ENCODE measurements at places on chromosomes 12 and 14.

DNA sequence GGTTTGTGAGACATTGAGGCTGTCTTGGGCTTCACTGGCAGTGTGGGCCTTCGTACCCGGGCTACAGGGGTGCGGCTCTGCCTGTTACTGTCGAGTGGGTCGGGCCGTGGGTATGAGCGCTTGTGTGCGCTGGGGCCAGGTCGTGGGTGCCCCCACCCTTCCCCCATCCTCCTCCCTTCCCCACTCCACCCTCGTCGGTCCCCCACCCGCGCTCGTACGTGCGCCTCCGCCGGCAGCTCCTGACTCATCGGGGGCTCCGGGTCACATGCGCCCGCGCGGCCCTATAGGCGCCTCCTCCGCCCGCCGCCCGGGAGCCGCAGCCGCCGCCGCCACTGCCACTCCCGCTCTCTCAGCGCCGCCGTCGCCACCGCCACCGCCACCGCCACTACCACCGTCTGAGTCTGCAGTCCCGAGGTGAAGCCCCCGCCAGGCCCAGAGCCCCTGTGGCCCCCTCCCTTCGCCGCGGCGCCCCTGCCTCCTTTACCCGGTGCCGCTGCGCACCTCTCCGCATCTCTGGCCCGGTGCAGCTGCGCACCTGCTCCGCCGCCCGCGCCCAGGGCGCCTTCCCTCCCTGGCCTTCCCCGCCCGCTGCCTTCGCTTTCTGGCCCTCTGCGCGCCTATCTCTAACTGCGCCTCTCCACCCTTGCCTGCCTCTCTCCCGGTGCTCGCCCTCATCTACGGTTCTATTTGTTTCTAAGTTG is at the start of gene ENO2:
TSS of gene ENO2 (plus strand) at position 335 of the 701 bp plus-strand sequence. CDS start 1,253 bp downstream, outside the sequence.
- peak; percentile 87 for DNase-seq

DNA sequence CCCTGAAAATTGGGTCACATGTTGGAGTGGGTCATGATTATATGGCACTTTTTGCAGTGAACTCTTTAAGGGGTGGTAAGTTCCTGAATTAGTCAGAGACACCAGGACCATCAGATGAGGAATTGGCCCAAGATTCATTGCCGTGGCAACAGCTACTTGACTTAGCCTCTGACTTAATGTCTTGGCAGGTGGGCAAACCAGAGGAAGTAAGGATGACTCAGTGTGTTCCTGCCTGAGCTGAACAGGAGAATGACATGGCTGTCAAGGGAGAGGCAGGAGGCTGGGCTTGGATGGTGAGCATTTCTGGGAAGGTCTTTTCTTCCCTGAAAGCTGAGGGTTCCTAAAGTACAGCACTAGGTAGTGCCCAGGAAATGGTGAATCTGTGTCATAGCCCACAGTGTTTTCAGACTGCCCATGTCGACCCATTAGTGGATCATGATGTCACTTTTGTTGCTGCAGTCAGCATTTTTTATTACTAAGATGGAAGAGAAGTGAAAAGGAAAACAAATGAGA is 170.1 kb upstream of the PWP1 start:
- DNase-seq = no peak

- no peak for DNase-seq
These were observed 15.3 kb downstream of the PPP1R13B start for GRCh38 chr14:103832046-103832445.

DNA sequence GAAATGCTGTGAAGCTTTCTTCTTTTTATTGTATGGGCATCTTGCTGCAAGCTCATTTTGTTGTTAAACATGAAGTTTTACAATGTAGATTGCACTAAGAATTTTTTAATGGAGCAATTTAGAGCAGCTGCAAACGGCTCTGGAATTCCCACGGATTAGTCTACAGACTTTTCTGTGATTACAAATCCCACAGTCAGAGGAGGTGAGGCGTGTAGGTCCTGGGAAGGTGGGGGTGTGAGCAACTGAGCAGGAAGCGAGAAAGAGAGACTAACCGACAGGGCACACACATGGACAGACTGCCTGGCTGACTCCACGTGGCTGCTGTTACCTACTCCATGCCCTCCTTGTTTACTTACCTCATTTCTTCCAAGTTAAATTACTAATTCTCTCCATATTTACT is 348.5 kb downstream of the NPAS3 start:
- no peak for DNase-seq

GRCh38 chr12:91074851-91075250 is 17.0 kb upstream of the KERA start:
- DNase-seq = no peak

- no peak for DNase-seq
These were observed 60.6 kb upstream of the ANO4 start for GRCh38 chr12:100733817-100734593.

DNA sequence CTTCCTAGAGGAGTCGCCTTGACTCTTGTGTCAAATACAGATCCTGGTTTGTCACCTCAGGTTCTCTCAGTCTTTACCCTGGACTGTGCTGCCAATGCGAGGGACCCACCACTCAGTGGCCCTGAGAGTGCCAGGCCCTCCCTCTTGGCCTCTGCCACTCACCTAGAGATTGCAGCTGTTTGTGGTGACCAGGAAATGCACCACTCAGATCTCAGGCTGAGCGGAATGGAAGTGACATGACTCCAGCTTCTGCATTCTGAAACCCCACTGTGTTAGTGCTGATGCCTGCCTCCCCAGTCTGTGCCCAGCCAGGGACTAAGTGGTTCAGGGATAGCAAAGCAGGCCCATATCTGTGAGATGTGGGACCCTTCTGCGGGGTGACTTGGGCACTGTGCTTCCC is 27.8 kb upstream of the NEDD1 start:
- no peak for DNase-seq
